HT1080 (cell line): ENCODE measurements at places on chromosomes 16 and 17. TPM values are rescaled to one million over a fixed set of nuclear protein-coding genes. Genes with fewer than 3 reads are reported as not detected.

The HEATR3 gene
- total RNA-seq: 24.5 and 27.0 TPM in 2 replicates

The TEKT1 gene
- not detected in 2 replicates for total RNA-seq

The SHCBP1 gene
- total RNA-seq: 33.3 and 38.1 TPM in 2 replicates

The TUBG2 gene
- total RNA-seq: 6.8 and 9.3 TPM in 2 replicates

The SOX15 gene
- 0.31 and 1.8 TPM in 2 replicates for total RNA-seq

The MRC2 gene
- total RNA-seq: 69.9 and 70.5 TPM in 2 replicates

The PLCG2 gene
- 1.9 and 3.2 TPM in 2 replicates for total RNA-seq

The SNTB2 gene
- total RNA-seq: 57.6 and 60.8 TPM in 2 replicates

The SAP30BP gene
- total RNA-seq: 60.8 and 65.4 TPM in 2 replicates

The MPP3 gene
- total RNA-seq: 10.6 and 12.5 TPM in 2 replicates

The ABI3 gene
- total RNA-seq: 10.3 and 13.7 TPM in 2 replicates
